ENCODE measurements at places on chromosomes 3 and 15.

DNA sequence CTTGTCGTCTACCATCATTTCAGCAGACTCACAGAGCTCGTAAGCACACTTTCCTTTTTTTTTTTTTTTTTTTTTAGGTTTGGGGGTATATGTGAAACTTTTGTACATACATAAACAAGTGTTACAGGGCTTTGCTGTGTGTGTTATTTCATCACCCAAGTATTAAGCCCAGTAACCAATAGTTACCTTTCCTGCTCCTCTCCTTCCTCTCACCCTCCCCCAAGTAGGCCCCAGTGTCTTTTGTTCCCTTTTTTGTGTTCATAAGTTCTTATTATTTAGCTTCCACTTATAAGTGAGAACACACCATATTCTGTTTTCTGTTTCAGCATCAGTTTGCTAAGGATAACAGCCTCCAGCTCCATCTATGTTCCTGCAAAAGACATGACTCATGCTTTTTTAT lies 746.8 kb downstream of the GRM7 start:
- no peak for DNase-seq

- DNase-seq = no peak
Observed at GRCh38 chr3:123773681-123774431, 110.3 kb downstream of the MYLK start.

DNA sequence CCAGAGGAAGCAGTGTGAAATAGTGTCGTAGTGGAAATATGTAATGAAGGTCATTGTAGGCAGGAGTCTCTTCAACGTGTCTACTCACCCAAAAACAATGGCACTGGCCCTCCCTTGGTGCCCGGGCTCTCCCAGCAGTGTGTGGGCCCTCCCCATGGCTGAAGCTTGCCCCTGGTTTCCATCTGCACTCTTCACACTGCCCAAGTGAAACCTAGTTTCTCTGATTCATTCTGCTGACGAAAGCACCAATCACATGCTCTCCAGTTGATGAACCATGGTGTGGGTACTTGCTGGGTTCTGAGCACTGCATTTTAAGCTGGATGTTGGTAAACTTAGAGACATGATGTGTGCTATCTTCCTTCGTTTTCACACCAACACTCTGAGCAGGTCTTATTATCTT lies 61.0 kb upstream of the AGBL1 start:
- no peak for DNase-seq

GRCh38 chr15:98728082-98728810 lies 79.9 kb downstream of the IGF1R start:
- DNase-seq = no peak

GRCh38 chr15:99106417-99107220 lies 1.7 kb downstream of the SYNM start:
- no peak for DNase-seq

GRCh38 chr15:29051422-29051821 lies 165.6 kb downstream of the APBA2 start:
- no peak for DNase-seq

GRCh38 chr3:177633671-177634207 lies 436.5 kb upstream of the TBL1XR1 start:
- DNase-seq = no peak

DNA sequence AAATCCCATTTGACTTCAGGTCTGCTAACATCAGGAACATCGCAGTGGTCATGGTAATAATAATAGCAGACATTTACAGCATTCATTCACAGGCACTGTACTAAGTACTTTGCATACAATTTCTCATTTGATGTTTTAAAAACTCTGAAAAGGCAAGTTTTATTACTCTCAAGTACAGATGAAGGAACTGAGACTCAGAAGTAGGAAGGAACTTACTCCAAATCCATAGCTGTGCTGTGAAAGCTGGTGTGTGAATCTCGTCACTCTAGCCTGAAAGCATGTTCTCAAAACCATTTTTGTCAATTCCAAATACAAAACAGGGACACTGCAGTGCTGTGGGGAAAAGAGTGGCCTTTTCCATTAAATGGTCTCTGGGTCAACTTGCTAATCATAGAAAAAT lies 179.9 kb downstream of the FAM43A start:
- no peak for DNase-seq
